HEK293T (cell line): ENCODE measurements at places on chromosomes 5 and 9.
A peak's percentile ranks its signal among the peaks of the same experiment; 100 is the strongest.

DNA sequence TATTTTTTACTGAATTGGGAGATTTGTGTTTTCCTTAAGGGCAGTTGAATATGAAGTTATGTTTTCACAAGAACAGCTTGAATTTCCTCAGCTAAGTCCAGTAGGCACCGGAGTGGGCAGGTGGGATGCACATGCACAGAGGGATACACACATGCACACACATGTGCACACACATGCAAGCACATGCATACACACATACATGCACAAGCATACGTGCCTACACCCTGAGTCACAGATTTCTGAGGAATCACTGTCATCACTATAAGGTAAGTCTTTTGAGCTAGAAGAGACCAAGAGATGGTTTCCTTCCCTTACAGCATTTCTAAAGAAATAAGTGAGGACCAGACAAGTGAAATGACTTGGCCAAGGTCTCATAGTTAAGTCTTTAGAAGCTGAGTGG is 8.7 kb downstream of the ENTREP1 start:
- DNase-seq, result no peak

- DNase-seq, result no peak
Measured at GRCh38 chr9:136107155-136107952, 11.3 kb downstream of the TMEM250 start.

DNA sequence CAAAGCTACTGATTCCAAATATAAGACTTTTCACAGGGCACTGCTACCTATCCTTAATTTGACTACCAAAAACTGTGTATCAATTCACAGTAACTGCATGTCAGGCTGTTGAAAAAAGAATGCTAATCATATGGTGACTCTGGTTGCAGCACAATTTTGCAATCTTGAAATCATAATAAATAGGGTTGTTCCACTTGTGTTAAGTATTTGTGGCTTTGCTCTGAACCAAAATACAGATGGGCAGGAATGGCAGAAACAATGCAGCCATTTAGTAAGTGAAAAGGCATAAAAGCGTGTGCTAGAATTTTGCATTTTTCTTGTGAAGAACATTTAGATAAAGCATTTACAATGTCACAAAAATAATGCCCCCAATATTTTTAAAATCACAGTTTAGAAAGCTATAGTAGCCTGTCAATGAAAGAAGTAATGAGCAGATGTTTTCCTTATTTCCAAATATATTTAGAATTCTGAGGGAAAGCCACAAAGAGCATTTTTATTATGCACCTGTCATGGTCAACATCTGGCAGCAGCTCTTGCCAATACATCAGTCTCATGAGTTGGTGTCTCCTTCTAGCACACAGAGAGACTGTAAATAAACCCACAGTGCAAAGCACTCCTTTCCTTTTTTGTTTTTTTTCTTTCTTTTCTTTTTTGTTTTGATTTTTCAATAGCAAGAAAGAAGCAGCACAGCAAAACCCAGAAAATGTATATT is 54.8 kb upstream of the PAM start:
- no peak for DNase-seq

DNA sequence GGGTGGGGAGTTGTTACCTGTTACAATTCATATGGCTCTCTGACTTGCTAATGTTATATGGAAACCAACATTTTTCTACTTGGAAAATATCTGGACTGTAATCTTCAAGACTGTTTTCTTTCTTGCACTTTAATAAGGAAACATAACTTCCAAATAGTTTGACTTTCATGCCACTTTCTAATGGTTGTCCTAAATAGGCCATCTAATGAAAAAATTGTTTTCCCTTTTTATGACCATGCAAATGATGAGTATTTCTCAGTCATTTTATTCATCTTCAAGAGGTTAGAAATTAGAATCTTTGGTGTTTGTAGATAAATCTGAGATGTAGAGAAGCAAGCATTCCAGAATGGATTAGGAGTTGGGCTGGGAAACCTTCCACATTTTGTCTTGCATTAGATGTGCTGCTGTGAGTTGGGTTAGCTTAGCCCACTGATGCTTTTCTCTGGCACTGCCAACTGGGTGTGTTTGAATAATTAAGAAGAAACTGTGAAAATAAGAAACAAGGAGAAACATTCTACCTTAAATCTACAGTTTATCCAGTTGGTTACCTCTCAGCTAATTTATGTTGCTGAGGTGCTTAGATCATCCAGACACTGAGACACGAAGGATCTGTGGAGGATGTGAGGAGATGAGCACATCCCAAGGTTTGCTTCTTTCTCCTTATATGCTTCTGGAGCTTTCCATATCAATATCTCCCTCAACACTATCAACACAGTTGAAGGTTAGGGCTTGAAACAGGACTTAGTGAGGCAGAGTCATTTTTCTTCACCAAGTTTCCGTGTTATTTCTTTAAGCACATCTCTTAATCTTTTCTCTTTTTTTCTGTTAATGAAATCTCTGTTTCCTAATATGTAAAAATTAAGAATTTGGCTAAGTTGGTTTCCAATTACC is 2.7 kb downstream of the RASGRF2 start:
- no peak for DNase-seq

- DNase-seq, result no peak
Measured at GRCh38 chr9:134544388-134545214, 97.0 kb upstream of the COL5A1 start.

DNA sequence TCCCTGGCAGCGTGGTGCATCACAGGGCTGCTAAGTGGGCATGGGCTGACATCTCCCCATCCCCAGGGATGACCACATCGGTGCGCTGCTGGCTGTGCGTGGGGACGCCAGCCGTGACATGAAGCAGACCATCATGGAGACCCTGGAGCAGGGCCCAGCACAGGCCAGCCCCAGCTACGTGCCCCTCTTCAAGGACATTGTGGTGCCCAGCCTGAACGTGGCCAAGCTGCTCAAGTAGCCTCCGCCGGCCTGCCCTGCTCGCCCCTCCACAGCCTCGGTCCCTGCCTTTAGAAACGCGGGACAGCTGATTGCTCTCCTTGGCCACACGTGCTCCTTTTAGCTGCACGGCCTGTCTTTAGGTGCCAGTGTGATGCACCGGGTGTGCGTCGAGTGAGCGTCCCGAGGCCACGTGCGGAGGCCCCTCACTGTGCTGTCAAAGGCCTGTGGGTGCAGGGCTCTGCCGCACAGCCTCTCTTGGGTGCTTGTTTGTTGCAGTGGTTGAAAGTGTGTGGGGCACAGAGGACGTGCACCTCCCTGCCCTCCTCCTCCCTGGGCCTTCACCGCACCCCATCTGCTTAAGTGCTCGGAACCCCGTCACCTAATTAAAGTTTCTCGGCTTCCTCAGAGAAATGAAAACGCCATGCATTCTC is 23.8 kb downstream of the EXOC3 start:
- DNase-seq, result no peak

GRCh38 chr5:43193181-43193893 is 1.3 kb downstream of the NIM1K start:
- DNase-seq, result peak; percentile 38

DNA sequence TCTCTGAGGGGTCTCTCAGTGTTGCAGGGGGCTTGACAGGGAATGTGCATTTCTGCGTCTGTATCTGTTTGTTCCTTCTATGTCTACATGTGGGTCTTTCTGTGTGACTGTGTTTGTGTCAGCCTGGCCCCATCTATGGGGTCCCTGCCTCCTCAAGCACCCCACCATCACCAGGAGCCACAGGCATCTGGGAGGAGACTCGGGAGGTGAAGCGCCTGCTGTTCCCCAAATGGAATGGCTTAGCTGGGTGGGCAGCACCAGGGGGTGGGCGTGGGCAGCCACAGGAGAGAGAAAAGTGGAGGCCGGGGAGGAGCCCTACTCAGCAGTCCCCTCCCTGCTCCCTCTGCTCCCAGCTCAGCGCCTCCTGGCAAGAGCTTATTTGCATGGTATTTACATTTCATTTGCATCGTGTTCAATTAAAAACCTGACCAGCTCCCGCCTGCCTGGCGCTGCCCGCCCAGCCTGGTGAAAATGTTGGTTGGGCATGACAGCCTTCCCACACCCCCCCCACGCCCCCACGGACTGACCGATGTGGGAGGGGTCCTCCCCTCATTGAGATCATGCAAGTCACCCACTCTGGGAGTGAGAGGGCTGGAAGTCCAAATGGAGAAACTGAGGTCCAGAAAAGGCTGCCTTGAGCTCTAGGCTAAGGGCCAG is 50.5 kb downstream of the CXXC5 start:
- peak; percentile 53 for DNase-seq

- peak; percentile 31 for DNase-seq
Measured at GRCh38 chr5:72817076-72817481, 618 bp downstream of the TNPO1 start.

DNA sequence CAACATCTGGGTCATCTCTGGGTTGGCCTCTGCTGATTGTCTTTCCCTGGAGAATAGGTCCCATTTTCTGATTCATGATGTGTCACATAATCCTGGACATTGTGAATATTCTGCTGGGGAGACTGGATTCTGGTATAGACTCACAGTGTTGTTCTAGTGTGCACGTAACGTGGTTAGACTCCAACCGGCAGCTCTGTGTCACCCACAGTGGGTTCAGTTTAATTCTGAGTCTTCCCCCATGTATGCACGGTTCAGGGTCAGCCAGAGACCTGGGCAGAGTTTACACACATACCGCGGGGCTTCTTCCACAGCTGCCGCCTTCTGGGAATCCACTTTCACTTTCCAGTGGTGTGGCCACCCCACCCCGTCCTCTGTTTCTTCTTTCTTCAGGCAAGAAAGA is 38.0 kb upstream of the LRRC14B start:
- no peak for DNase-seq

- DNase-seq, result peak; percentile 84
Measured at GRCh38 chr9:134325813-134326723, at the start of gene RXRA. TSS of gene RXRA (plus strand) at chr9:134326455. CDS start at chr9:134326632, 177 bp downstream.

DNA sequence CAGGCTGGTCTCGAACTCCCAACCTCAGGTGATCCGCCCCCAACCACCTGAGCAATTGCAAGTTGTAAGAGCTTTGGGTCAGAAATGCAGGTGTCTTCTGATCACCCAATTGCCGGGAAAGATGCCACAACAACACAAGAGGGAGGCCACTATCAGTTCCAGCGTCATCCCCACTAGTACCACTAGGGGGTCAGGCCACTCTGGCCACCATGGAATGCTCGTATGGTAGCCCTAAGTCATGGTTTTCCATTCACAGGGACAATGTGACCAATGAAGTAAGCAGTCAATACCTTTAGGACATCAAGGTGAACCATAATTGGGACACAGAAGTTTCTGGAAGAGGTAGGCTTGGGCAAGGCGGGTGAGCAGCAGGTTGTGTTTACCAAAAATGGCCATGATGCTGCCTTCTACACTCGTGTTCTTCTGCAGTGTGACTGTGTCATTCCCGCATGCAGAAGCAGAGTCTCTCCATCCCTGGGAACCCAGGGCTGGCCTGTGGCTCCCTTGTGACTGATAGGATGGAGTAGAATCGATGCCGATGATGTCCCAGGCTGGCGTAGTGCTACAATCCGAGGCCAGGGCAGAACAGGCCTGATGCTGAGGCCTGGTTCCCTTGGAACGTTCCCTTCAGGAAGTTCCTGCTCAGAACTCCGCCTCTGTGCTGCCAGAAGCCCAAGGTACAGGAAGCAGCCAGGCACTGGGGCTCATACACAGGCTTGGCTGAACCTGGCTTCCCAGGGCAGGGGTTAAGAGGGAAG is 42.2 kb upstream of the ANKRD33B start:
- DNase-seq, result peak; percentile 50

DNA sequence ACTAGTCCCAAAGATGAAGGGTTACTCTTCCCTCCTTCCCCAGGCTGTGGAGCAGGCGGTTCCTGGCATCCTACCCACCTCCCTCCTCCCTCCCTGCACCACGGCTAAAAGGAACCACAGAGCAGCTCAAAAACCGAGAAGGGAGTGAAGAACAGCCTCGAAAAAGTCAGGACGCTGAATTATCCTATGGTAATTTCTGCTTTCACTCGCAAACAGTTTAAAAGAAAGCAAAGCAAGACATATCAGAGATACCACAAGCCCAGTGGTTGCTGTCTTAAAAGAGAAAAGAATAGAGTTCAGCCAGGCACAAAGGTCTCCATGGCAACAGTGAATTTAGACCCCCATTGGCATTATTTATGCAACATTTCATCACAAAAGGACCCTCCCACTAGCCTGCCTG is 315.4 kb downstream of the CTNND2 start:
- no peak for DNase-seq

DNA sequence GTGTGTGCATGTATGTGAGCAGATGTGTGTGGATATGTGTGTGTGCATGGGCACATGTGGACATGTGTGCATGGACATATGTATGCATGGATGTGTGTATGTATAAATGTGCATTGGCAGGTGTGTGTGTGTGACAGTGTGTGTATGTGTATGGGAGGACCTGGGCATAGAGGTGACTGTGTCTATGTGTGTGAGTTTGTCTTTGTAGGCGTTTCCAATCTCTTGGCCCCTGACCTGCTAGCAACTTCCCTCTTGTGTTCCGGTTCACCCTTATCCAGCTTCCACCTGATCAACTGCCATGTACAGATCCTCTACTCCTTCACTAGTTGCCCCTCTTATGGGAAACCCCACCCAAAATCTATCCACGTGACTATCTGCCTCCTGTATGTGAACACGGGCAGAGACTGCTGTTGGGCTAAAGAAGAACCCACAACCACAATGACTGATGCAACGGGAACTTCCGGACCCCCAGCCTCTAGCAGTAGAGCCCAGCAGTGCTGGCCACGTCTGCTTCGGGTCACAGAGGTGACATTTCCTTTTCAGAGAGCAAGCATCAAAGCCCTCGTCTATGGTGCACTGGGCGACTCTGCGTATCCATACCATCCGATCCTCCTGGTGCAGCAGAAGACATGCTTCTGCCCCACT is 24.9 kb upstream of the GADD45G start:
- no peak for DNase-seq

- no peak for DNase-seq
Measured at GRCh38 chr9:134144801-134145200, 8.9 kb downstream of the WDR5 start.

DNA sequence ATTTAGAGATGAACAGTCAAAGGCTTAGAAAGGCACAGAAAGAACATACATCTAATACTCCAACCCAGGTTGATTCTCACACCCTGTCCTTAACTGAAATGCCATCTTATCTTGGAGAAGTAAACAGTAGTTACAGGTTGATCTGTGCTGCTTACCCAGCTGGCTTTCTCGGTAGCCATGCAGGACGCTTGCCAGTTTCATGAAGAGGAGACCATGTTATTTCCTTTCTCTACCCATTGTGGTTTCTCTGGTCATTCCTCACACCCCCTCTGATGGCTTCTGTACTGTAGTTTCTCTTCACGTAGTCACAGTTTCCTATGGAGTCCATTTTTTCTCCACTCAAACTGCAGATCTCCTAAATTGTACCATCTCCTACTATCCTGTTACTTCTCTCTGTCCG is 206.0 kb downstream of the SGCD start:
- DNase-seq, result no peak

GRCh38 chr5:112737070-112737462 is 619 bp upstream of the APC start:
- DNase-seq, result no peak

GRCh38 chr5:150517272-150518152 is 9.6 kb downstream of the NDST1 start:
- no peak for DNase-seq

- DNase-seq, result no peak
Measured at GRCh38 chr9:137157618-137158415, 12.0 kb downstream of the LRRC26 start.

- DNase-seq, result no peak
Measured at GRCh38 chr9:94901019-94901363, 174.5 kb downstream of the AOPEP start.

GRCh38 chr5:107502676-107503060 is 168.1 kb downstream of the EFNA5 start:
- DNase-seq, result no peak
